Activated CD4-positive, alpha-beta T cell treated with anti-CD3 and anti-CD28 coated beads, Interleukin-2, Interleukin-6, amounts not matched to agents 100 ng/mL and 50 ng/mL, durations not matched to agents 16 hours and 8 hours (primary cell): ENCODE measurements at places on chromosomes 2 and 18.
A peak's percentile ranks its signal among the peaks of the same experiment; 100 is the strongest.

DNA sequence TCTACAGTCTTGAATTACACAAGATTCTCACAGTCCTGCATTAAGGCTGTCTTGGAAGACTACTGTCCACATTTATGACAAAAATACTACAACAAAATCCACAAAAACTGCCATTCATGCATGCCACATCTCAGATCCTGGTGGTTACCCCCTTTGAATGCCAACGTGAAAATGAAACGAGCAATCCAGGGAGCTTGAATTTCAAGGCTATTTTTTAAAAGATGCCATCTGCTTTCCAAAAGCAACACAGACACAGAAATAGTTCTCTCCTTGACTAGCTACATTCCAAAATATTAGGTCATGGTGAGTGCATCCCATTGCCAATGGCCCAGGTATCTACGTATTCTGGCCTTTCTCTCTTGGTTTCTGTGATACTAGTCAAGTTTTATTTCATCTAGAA lies 36.3 kb downstream of the IRS1 start:
- no peak for DNase-seq

DNA sequence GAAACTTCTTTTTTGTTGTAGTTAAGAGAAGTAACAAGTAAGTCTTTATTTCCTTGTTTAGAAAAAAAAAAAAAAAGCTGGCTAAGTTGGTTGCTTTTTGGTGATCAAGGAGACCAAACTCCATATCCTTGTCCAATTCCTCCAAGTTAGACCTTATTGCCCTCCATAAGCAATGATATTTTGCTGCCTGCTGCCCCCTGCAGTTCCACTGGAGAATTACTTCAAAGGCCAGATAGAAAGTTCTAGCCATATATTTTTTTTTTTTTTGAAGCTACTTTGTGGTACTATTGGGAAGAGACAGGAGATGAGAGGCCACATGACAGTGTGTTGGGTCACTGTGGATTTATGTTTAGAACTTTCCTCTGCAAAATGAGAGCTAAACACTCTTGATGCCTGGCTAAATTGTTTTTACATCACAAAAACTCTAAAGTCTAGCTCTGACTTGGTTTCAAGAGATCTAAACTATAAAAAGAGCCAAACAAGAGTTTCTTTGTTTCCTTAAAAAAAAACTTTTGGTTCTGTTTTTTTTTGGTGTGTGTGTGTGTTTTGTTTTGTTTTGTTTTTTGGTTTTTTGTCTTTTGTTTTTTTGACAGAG lies 80.7 kb upstream of the RASGRP3 start:
- DNase-seq, result peak; percentile 70

DNA sequence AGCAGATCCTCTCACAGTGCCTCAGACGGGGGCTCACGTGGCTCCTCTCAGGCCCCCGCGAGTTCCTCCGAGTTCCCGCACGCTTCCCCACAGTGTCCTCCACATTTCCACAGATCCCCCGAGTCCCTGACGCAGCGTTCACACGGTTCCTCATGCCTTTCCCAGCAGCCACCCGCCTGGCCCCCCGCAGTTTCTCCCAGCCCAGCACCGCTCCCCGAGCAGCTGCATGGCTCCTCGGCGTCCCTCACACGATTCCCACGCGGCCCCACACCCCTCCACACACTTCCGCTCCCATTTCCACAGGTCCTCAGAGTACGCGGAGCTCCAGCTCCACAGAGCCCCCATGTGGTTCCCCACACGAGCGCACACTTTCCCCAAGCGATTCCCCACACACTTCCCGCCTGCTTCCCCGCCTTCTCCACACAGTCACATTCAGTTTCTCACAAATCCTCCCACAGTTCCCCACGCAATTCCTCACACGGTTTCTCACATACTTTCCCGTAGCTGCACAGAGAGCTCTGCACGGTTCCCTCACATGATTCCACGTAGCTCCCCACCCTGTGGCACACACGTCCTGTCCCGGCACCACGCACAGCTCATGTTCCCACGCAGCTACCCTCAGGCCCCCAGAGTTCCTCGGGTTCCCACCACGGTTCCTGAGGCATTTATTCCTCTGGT lies 39.9 kb downstream of the KIF1A start:
- DNase-seq, result no peak

GRCh38 chr2:16314691-16315457 lies 350.8 kb downstream of the CYRIA start:
- DNase-seq, result no peak

- DNase-seq, result no peak
Measured at GRCh38 chr2:229779650-229780049, 65.3 kb upstream of the DNER start.

GRCh38 chr18:2537296-2537695 lies 34.0 kb downstream of the METTL4 start:
- no peak for DNase-seq

GRCh38 chr2:108921096-108922030 lies 67.7 kb downstream of the EDAR start:
- DNase-seq, result no peak

- DNase-seq, result no peak
Measured at GRCh38 chr2:62559582-62559981, 53.6 kb upstream of the TMEM17 start.

DNA sequence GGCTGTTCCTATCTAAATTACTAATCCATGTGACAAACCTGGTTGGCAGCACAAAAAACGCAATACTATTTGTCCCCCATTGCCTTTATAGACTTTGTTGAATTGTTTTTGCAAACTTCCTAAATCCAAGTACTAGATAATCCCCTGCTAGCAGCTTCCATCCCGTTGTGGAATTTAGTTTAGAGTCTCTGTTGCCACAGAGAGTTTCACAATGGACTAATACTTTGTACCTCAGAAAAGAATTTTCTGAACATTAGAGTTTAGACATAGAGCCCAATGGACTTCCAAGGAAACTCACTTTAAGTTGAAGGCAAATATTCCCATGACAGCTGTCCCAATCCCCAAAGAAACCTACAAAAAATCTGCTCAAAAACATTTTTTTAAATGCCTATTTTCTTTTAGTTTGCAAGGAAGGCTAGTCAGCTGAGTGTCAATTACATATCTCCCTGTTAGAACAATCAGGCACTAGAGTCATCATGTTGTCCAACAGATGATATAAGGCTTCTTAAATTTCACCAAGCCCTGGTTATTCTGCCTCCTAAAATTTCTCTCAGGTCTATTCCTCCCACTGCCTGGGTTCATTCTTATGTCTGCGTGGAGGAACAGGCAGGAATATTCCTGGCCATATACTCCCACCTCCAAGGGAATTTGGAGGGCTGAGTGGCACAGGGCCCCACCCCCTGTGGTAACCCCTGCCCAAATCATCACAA lies 27.2 kb downstream of the RNF152 start:
- DNase-seq, result no peak

- DNase-seq, result no peak
Measured at GRCh38 chr2:16625201-16625729, 40.4 kb downstream of the CYRIA start.

GRCh38 chr2:13542061-13542460 lies 825.3 kb downstream of the TRIB2 start:
- DNase-seq, result no peak

- no peak for DNase-seq
Measured at GRCh38 chr18:53556450-53556849, 668.0 kb downstream of the MBD2 start.
